ENCODE measurements at places on chromosomes 2 and 18.

GRCh38 chr2:210315015-210315788 lies at the start of gene MYL1:
MYL1 (minus strand) TSS chr2:210315174; CDS start chr2:210315042, 132 bp downstream.
- no peak for DNase-seq

DNA sequence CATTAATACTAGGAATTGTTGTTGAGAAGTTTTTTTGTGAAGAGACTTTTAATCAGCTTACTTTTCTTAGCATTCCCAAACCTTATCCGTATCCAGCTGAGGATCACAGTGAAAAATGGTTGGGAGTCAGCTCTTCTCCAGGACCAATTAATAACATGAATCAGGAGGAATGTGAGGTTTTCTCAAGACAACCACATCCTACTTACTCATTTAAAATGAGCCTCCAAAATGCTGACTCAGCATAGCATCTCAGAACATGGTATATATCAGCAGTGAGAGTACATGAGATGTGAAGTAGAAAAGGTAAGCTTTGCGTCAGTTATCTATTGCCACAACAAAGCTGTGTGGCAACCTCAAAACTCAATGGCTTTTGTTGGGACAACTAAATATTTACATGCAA lies 140.3 kb downstream of the NRP2 start:
- DNase-seq = no peak

DNA sequence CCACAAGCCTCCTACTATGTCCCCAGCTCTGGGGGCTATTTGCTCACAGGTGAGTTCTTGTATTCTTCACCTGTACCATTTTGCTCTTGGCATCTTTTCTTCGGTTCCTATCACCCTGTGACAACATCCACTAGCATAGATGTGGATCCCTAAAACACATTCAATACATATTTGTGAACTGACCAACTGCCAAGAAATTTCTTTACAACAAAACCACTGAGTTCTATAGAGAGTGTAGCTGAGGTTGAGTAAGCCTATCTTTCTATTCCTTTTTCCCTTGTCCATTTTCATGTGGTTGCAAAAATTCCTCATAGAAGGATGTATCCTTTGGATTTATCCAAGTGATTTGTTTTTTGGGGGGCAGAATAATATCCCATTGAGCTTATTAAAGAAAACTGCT lies 192.7 kb upstream of the ITGA4 start:
- no peak for DNase-seq

DNA sequence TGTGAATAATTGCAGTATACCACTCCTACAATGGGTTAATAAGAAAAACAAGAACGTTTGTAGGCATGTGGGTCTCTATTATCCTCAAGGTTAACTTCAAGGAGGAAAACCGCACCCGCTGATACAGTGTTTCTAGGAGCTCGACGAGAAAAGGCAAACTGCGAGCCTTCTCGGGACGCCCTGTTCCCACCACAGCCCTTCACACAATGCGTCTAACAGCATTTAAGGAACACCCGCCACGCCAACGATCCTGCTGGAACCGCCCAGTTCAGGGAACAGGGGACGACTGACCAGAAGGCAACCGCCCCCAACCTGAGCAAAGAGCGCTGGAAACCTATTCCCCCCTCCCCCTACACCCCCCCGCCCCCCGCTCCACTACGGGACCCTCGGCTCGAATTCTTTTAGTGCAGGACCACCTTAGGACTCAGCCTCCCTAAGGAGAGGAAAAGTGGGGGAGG lies 710 bp upstream of the TMSB10 start:
- peak; percentile 58 for DNase-seq

- no peak for DNase-seq
Observed at GRCh38 chr2:36497570-36498163, 100.3 kb downstream of the FEZ2 start.

DNA sequence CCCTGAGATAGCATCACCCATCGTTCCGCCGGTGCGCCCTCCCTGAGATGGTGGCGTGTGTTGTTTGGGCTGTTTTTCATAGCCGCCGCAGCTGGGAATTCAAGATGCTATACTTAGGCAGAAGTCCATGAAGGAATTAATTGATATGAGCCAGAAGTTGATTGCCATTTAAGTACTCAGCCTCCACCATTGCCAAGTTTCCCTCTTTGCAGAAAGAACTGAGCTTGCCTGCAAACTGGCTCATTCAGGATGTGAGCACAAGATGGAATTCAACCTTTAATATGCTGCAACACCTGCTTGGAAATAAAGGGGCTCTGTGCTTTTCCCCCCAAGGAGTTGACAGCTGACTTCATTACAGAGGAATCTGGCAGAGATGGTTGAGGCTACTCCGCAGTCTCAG lies 295.5 kb downstream of the ZNF521 start:
- no peak for DNase-seq

DNA sequence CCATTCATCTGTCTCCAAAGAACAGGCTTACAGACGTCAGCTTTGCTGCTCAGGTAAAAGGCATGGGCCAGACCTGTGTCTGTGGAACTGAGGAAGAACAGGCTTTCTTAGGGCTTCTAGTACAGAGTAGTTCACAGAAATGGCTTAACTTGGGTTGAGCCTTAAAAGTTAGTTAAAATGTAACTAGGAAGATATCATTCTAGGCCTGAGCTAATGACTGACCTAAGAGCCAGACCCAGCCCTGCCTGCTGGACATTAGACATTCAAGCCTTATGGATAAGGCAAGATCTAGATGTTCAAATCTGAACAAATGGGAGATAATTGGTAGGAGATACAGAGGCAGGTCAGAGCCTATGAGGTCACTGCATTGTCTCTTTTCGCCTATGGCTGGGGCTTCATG lies 73.9 kb upstream of the SLC14A2 start:
- no peak for DNase-seq

DNA sequence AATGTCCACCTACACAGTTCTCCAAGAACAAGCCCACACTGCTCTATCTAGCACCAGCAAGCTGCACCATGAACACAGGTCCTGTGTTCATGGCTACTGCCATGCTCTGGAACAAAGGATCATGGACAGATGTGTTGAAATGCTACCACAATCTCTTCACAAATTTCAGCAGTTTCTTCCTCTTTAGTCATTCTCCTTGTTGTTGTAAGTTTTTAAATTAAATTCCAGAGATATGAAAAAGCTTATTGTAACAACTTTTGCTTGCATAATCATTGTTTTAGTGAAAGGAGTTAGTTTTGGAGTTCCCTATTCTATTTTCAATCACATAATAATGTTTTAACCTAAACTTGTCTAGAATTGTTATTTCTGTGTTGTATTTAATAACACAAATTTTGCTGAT lies 17.2 kb upstream of the NAPG start:
- DNase-seq = no peak

DNA sequence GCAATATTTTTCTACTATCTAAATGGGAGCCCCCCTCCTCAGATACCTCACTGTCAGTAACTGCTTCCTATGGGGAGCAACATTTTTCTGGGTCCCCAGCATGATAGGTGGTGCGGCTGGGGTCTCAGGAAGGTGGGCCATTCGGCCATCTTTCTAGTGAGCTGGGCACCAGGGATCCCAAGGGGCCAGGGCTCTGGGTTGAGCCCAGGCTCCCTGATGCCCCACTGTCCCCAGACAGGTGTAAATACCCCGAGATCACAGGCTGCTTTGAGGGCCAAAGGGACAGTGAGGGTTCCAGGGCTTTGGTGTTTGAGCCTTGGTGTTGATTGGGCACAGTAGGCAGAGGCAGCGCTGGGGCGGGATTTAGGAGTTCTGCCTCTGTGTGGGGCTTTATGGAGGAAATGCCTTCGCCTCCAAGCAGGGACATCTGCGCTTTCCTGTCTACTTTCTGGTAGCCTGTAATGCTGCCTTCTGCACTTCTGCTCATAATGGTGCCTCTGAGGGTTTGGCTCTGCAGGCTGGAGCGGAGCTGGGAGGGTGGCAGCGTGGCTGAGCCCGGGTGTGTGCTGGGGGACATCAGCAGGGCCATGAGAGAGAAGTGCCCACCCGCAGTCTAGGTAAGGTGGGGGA lies 5.3 kb downstream of the ITM2C start:
- no peak for DNase-seq

DNA sequence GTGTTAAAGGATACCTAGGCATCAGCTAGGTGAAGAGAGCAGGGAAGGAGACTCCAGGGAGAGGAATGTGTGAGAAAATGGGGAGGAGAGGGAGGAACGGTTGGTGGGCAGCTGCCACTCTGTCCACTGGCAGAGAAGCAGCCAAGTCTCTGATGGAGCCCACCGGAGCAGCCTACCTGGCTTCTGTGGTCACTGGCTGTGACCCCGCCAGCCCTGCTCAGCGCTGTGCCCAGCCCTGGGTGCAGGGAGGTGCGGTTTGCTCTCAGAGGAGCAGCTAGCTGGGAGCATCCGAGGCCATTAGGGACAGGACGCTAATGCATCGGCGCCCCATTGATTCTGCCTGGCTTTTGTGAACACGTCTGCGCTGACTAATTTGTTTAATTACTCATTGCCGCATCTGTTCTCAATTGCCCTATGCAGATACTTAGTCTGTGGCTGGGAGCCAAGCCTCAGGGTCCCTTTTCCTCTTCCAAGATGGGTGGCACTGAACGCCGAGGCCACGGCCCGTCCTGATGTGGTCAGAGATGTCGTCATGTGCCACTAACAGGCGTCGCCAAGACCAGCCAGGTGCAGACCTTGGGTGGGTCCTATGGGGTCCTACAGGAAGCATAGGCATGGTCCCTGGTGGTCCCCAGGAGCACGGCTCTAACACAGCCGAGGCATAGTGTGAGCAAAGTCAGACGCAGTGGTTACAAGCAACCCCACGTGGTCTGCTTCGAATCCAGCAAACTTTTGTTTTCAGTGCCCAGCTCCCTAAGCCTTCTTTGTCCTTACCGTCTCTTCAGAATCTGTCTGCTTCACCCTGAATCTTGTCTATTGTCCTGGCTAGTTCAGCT lies 82.0 kb downstream of the RRM2 start:
- DNase-seq = no peak

DNA sequence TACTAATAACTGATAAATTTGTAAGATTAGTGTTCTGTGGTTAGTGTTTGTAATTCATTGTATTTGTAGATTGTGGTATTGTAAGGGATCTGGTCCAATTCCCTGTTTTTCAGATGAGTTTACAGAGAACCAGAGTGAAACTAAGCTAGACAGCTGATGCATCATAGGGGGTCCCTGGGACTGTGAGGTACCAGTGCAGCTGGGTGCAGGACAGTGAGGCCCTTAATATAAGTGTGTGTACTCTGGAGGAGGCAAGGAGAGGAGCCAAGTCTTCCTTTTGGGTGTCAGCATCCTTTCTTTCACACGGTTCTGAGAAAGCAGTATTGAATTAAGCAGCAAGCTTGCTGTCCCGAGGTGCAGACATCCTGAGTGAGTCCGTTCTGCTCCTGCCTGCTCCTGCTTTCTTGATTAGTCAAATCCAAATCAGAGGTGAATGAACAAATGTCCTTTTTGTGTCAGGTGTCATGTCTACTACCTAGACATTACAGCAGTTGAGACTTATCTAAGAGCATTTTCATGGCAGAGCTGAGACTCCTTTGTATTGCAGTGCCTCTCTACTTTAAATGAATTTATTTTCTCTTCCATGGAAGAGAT lies 194.9 kb downstream of the MCFD2 start:
- DNase-seq = no peak

DNA sequence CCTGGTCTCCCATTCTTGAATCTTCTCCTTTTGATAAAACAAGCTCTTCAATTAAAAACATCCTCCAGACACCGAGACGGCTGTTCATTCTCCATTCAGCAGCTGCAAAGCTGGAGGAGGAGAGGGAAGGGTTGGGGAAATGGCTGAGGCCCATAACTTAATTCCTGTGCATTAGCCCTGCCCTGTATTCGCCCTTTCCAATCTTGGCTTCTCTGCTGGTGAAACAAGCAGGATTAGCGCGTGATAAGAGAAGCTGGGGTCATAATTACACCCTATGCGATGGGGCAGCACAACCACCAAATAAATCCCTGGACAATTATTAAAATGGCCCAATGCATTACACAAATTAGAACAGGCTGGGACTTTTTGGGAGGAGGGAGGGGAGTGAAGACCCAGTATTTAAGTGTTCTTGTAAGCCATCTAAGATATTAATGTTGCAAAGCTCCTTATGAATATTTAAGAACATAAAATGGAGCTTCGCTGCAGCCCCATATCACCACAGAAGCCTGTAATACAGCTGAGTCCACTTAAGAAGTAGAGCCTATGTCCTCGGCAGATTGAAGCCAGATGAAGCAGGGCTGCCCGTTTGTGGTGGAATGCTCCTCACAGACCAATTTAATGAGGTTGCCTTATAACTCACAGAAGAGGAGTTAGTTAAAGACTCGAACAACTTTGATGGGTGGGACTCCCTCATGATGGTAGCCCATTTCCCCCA lies 176.6 kb upstream of the SKOR2 start:
- DNase-seq = no peak

DNA sequence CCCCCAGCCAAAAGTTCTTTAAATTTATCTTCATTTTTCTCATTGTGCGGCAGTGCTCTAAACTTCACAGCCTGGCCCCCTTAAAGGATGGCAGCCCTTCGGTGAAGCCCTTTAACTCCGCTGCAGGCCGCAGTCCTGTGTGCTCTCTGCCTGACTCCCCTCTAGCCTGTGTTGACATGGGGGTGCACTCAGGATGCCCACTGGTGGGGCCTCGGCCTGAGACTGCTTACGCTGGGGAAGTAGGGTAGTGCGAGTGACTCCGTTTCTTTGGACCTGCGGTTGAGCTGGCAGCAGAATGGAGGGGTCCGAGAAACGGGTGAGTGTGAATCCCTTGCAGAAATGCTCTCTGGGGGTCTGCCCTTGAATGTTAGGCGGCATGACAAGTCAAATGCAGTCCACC lies 5.6 kb downstream of the RAB12 start:
- DNase-seq = no peak

GRCh38 chr2:50396298-50396631 lies 635.7 kb downstream of the NRXN1 start:
- no peak for DNase-seq

DNA sequence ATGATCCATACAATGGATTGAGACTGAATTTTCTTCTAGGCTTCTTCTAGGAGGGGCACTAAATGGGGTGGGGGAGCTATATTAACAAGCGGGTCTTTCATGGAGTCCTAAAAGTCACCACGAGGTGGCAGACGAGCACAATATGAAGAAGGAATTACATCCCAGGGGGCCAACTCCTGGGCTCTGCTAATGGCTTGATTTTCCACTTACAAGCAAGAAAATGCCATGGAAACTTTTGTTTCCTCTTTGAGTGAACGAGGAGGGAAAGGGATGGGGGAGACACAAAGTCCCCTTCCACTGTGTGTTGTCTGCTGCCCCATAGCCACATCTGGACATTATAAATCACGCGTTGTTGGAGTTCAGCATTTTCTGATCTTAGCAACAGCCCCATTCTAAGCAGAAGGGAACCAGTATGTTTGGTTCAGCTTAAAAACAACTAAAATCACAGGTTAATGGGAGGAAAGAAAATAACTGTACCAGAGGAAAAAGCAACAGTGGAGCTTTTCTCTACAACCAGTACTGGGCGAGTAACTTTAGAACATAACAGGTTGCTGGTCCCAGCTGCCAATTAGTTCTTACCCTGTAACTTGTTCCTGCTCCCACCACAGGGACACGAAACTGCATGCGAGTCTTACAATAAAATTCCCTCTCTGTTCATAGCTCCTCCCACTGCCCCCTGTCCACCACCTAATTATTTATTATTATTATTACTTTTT lies 285.0 kb upstream of the PARD3B start:
- DNase-seq = peak; percentile 77

GRCh38 chr18:56517196-56517595 lies 121.2 kb downstream of the TXNL1 start:
- peak; percentile 28 for DNase-seq

Data from fibroblast of the aortic adventitia (primary cell).